Stimulated activated CD8-positive, alpha-beta memory T cell treated with anti-CD3 and anti-CD28 coated beads, Interleukin-4, amount 100 ng/mL, for 1 hour (primary cell): ENCODE measurements at places on chromosomes 13 and 19.

DNA sequence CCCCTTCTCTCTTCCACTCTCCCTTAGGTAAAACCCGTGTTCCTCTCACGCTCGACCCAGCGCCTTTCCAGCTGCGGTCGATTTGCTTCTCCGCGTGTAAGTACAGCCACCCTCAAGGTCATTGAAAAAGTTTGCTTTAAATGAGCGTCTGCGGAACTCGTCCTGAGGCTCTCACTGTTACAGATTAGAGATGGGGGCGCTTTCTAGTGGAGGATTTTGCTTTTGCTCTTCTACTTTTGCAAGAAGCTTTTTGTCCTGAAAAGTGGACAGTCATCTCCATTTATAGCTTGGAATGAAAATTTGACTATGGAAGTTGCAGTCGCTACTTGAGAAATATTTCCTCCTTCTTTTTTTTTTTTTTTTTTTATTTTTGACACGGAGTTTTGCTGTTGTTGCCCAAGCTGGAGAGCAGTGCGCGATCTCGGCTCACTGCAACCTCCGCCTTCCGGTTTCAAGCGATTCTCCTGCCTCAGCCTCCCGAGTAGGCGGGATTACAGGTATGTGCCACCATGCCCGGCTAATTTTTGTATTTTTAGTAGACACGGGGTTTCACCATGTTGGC lies 595 bp upstream of the RAB20 start:
- DNase-seq, result peak; percentile 2

GRCh38 chr19:36183245-36183628 lies 31.0 kb upstream of the COX7A1 start:
- DNase-seq, result no peak

DNA sequence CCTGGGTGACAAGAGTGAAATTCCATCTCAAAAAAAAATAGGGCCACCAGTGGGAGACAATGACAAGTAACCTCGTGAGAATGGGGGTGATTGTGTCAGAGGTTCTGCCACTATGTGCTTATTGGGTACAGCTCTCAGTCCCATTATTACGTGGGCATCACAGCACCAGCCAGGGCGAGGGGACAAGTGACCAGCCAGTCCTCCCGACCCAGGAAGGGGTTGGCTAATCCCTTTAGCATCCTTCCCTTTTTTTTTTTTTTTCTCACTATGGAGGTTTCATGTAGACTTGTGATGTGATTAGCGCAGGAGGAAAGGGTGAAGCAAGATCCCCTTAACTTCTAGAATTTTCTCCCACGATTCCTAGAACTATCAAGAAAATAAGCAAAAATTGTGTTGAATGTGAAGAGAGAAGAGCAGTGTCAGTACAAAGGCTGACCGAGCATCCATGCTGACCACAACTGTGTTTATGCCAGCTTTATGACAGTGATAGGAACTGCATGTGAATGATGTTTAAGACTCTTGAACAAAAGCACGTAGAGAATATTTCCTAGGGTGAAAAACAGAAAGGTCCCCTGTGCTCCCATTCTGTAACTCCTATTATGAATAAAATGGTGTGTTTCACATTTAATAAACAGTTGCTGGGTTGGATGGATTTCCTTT lies 50.0 kb downstream of the ALOX5AP start:
- DNase-seq, result no peak

DNA sequence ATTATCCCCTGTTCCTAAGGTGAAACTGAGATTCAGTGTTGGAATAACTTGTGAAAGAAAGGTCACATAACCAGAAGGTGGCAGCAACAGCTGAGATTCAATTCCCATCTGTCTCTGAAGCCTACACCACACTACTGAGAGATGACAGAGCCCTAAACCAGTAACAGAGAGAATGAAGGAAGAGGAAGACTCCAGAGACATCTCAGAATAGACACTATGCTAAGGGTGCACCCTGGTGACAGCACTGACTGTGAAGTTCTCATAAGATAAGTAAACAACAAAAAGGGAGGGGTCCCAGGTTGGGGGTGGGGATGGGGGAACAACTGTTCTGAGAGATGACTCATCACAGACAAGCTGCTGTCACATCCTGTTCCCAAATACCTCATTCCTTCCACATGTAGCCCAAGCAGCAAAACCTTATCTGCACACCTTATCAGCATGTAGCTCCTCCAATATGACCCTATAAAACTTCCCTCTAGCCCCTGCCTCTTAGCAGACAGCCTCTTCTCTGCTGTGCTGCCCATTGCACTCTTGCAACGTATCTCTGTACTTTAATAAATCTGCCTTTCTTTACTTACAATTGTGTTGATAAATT lies 46.5 kb downstream of the UTP14C start:
- no peak for DNase-seq

- no peak for DNase-seq
These were observed 16.2 kb upstream of the KATNAL1 start for GRCh38 chr13:30323524-30323923.

- no peak for DNase-seq
These were observed 726 bp upstream of the UFM1 start for GRCh38 chr13:38348861-38349389.

DNA sequence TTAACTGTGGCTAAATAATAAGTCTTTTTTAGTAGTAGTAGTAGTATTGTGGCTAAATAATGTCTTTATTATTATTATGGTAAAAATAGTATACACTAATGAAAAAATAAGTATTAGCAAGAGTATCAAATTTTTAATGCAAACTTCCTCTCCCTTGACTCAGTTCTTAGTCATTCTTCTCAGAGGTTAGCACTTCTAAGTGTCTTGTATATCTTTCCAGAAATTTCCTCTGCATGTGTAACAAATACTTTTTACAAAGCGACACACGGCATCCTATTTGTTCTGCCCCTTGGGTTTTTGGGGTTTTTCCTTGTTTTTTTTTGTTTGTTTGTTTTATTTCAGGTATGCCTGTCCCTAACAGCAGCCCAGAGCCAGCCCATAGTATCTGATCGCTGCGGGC lies 20.9 kb downstream of the SIN3B start:
- DNase-seq, result no peak
